ENCODE measurements at places on chromosomes 6 and 20.

DNA sequence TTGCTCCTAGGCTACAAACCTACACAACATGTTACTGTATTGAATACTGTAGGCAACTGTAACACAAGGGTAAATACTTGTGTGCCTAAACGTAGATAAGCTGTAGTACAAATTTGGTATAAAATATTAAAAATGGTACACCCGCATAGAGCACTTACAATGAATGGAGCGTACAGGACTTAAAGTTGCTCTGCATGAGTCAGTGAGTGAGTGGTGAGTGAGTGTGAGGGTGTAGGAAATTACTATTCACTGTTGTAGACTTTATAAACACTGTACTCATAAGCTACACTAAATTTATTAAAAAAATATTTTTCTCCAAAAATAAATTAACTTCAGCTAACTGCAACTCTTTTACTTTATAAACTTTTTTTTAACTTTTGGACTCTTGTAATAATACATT, 391.6 kb downstream of the ADGRB3 start:
- DNase-seq: no peak

DNA sequence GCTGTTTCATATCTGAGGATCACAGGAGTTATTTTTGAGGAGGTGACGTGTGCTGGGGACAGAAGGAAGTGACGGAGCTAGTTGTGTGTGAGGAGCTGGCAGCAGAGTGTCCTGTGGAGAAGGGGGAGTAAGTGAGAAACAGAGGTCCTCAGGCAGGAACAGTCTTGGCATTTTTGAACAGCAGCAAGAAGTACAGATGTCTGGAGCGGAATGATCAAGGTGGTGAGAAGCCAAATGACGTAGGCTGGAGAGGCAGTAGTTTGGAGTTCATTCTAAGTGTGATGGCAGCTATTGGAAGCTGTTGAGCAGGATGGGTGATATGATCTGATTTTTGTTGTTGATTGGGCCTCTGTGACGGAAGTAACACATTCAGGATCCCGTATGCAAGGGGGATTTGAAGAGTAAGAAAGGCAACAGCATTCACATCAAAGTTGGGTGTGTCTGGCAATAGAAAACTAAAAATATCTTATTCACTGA, 52.3 kb downstream of the SOBP start:
- no peak for DNase-seq

- no peak for DNase-seq
Observed at GRCh38 chr6:76682842-76683241, 610.4 kb upstream of the IMPG1 start.

DNA sequence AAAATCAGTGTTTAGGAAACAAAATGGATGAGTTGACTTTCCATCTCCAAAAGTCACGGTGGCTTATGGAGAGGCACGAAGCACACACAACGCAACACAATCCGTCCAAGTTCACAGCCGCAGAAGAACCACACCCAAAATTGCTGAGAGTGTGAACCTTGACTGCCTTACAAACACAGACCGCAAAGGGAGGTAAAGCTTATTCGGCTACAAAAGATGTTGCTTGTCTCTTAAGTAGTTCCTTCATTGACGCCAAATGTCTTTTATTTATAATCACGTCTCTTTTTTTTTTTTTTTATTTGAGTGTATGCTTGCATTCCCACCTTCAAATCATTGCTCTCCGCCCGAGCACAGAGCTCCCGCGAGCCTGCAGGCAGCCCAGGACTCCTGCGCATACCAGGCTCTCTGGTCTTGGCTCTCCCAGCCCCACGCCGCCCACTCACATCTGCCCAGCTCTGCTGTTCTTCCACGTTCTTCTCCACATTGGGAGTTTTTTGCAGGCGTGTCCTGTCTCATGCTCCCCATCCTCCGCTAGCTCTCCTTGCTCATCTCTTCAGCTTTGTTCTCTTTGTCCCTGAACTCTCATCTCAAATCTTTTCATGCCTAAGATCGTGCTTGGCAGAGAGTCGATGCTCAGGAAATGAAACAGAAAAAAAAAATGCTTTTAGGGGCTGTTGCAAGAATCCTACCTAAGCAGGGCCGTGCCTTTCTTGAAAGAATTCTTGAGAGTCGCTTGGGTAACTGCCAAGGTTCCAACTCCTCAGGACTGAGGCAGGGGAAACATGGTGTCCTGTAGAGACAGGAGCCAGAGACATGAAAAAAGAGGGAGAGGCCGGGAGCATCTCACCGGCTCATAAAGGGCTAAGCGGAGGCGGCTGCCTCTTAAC, 25.8 kb downstream of the LY86 start:
- DNase-seq: peak; percentile 44

DNA sequence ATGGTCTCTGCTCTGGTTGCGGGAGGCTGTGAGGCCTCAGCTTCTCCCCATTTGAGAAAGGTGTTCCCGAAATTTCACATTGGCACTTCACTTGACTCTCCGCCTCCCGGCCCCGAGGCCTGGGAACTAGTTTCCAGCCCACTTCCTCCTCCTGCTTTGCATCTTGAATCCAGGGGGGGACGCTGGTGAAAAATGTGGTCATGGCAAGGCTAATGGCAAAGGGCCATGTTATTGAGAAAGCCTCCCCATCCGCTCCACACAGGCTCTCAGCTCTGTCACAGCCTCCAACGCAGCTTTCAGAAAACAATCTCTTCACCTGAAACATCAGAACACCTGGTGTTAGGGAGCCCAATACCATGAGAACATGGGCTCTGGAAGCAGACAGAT, 5.6 kb downstream of the PLAGL2 start:
- DNase-seq: no peak

- DNase-seq: no peak
Observed at GRCh38 chr20:62578294-62578897, 63.9 kb upstream of the SLCO4A1 start.

DNA sequence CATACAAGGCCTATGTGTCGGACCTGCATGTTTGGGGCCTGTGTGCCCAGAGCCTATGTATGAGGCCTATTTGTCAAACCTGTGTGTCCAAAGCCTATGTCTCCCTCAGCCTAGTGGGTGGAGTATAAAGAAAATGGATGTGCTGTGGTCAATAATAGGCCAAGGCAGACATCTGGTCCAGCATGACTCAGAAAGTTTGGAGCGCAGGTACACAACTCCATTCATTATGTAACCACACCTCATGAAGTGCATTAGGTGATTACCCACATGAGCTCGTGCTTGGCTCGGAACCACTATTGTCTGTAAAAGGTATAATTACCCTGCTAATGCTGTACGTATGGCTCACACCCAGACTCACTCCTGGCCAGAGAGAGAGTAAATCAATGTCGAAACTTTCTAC, 302.4 kb upstream of the POU3F2 start:
- no peak for DNase-seq

DNA sequence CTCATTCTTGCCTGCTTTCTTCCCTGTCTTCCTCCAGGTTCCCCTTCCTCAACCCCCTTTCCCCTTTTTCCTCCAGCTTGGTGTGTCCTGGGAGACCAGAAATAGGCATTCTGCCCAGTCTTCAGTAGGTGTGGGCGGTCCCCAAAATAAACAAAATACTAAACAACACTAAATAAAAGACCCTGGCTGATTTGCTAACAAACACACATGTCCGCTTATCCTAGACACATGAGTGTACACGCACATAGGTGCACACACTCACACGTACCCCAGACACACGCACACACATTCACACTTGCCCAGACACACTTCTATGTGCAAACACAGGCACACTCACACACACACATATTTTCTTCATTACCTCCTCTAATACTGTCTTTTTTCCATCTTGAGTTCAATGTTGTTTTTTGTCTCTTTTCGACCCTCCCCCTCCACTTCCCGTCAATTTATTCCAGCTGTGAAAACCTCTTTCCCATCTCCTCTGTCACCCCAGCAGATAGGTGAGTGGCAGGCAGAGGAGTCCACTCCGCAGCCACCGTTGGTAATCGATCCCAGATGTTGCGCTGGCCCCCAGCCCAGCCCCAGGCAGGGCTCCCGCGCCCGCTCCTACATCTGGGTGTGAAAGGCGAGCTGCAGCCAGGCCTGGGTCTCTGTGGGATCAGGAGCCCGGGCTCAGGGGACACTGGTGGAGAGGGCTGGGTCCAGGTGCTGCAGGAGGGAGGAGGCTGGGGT, 56.9 kb upstream of the FOXP4 start:
- no peak for DNase-seq

DNA sequence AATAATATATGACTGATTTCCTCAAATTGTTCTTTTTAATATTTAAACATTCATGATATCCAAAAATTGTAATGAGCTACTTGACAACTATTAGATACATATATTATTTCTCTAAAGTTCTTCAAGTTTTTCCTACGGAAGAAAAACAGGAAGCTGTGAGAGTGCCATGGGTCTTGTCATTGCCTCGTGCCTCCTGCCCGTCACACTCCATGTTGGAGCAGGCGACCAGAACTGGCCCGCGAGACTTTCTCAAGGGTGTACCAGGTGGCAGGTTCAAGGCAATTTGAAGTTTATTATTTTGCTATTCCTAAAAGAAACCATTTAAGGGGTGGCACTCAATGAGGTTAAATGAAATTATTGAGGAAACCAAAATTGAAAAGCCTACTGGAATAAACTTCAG, 337.2 kb downstream of the HACE1 start:
- no peak for DNase-seq

- no peak for DNase-seq
Observed at GRCh38 chr6:118584911-118585310, 36.8 kb downstream of the PLN start.

GRCh38 chr20:36645998-36646397, at the start of gene SLA2:
SLA2 (minus strand) TSS chr20:36646196; CDS start chr20:36641335, 4,861 bp downstream.
- DNase-seq: peak; percentile 75

DNA sequence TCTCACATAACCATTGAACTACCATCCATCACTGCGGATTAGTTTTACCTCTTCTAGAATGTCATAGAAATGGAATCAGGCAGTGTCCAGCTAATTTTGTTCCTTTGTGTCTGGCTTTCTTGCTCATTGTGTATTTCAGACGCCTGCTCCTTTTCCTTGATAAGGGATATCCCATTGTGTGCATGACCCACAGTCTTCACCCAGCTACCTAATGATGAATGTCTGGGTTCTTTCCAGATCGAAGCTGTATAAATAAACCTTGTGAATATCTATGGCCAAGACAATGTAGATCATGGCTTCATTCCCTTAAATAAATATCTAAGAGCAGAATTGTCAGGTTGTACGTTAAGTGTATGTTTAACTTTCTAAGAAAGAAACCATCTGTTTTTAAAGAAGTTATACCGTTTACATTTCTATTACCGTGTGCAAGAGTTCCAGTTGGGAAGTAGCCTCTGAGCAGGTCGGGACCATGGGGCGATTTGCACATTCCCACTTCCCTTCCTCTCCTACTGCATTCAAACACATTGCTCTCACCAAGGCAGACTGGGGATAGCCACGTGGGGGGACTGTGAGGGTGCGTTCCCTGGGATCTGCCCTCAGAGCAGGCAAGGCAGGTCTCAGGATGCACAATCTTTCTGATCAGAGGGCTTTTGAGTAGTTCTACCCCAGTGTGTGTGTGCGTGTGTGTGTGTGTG, 13.1 kb downstream of the CD93 start:
- DNase-seq: no peak

DNA sequence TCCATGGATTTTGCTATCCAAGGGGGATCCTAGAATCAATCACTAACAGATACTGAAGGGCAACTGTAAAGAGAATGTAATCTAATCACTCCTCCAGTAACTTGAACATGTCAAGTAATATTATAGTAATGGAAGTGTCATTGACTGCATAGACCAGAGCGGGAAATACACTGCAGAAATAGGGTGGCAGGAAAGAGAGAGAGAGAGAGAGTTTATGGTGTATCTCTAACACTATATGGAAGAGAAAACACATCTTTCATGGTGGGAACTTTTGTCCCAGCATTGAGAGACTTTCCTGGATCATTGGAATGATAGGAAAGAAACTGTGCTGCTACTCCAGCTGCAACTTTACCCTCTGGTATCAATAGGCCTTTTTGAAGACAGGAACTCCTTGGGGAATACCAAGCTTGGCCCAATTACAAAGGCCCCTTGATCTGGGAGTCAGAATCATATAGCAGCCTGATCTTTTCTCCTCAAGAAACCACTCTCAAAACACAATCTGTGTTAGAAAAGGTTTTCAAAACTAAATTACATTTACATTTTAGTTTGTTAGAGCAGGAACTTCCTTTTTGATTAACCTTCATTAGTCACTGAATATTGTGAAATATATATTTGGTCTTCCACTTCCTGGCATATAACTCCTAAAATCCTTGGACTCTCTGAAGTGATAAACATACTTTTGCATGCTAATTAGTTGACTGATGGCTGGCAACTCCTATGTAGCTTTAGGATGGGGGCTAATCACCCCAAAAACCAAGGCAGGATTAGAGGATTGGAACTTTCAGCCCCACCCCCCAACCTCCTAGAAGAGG, 29.5 kb upstream of the RNGTT start:
- DNase-seq: no peak

GRCh38 chr20:62425281-62426058, 1.9 kb downstream of the RBBP8NL start:
- no peak for DNase-seq

- DNase-seq: no peak
Observed at GRCh38 chr6:26392932-26393636, 9.0 kb upstream of the BTN3A1 start.

GRCh38 chr6:26158076-26158580, 70.9 kb downstream of the HFE start:
- peak; percentile 80 for DNase-seq

GRCh38 chr6:53795340-53795701, 516 bp downstream of the LRRC1 start:
- DNase-seq: no peak

DNA sequence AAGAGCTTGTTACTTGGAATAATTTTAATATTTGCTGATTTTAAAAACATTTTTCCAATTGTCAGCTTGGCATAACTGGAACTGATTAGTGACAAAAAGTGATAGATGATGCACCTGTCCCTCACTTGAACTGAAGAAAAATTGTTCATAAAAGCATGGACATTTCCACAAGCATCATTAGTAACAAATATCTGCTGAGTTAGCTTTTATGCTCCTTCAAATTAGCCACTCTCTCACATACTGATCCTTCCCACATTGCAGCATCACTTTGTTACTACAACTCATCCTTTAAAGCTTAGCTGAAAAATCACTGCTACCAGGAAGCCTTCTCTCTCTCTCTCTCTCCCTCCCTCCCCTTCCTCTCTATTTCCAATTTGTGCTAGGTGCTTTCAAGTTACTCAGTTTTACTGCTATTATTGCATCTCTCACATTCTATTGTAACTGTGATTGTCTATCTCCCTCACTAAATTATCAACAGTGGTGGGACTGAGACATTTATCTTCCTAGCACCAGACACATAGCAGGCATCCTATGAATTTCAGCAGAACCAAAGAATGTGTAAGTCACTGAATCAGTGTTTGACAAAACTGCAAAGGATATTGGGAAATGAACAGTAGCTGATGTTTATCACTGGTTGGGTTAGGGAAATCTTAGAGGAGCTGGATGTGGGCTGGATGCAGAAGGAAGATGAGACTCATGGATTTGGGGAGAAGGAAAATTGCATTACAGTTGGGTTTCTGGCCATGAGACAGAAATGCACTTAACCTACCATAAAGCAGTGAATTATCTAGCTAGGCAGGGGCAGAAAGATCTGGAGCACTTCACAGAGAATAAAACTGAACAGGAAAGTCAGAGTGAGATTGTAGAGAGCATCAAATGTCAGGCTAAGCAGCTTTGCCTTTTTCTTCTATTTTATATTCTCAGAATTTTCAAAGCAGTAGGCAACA, 128.4 kb upstream of the PLN start:
- DNase-seq: no peak

All from stimulated activated CD4-positive, alpha-beta T cell treated with anti-CD3 and anti-CD28 coated beads, Interleukin-15, amount 100 ng/mL, for 24 hours (primary cell).